ENCODE measurements at places on chromosomes 4 and X.
A peak's percentile ranks its signal among the peaks of the same experiment; 100 is the strongest.

- peak; percentile 75 for DNase-seq
These were observed 8.0 kb upstream of the NEUROG2 start for GRCh38 chr4:112523764-112524505.

DNA sequence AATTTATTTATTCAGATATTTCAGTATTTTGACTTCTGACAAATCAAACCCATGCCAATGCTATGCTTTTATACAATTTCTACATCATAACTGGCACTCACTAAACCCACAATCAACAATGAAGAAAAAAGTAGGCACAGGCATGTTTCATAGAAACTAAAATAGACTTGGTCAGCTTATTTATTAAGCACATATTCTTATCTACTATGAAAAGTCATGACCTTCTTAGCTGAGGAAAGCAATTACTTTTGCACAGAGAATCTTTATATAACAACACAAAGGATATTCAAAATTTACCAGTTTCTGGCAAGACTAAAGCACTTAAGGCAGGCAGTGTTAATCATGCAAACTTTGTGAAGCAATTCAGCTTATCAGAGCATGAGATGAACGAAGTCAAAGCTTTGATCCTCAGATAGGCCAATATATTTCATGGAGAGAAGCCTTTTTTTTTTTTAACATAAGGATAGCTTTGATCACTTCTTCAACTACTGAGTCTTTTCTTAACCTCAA, 490.6 kb downstream of the INPP4B start:
- no peak for DNase-seq

GRCh38 chr4:138259824-138260223, 17.7 kb upstream of the SLC7A11 start:
- DNase-seq, result no peak

- DNase-seq, result no peak
These were observed 85.2 kb downstream of the ANAPC10 start for GRCh38 chr4:145012841-145013240.

DNA sequence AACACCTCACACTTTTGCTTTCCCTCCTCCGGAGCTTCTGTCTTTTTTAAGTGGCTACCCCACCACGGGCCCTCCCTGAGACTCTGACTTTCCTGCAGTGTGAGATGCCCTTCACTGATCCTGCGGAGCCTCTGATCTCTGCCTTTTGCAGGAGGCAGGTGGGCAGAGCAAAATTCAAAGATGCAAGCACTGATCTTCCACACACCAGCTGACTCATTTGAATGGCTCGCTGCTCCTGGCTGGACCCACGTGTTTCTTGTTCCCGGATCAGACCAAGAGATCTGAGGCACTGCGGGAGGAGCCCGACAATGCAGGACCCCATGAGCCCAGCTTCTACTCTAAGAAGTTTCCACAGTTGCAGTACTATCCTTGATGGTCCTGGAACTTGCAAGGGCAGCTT, 1607.9 kb upstream of the TENM3 start:
- no peak for DNase-seq

GRCh38 chr4:162015090-162015489, 148.7 kb downstream of the FSTL5 start:
- no peak for DNase-seq

DNA sequence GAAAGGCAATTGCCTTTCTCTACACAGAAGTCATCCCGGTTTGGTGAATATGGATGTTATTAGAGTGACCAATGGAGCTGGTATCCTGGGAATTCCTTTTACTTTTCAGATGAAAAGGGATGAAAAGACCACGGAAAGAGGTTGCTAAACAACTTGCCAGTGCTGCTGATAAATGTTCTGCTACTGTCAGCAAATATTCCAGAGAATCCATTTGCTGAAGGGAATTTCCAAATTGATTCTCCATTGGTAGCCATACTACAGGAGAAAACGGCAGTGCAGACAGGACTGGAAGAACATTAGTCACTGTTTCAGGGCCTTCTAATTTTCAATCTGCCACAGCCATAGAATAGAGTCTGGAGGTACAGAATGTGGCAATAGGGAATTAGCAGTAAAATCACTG, 451.5 kb downstream of the PCDH11X start:
- DNase-seq, result no peak

DNA sequence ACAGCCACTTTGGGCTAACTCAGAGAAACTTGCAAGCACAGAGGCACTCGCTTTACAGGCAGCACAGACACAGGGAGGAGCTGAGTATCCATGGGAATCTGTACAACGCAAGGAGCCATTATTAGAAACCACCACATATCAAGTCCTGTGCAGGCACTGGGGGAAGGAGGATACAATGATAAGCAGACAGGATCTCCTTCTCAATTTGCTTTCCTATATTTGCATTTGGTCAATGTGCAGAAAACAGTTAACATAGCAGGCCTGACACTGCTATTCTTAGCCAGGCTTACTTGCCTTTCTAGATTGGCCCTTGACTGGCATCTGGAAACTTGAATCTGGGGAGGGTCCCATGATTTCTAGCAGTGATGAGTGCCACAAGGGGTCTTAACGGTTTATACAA, 65.8 kb downstream of the TEC start:
- no peak for DNase-seq

GRCh38 chrX:48522291-48522690, 683 bp downstream of the EBP start:
- DNase-seq, result no peak

DNA sequence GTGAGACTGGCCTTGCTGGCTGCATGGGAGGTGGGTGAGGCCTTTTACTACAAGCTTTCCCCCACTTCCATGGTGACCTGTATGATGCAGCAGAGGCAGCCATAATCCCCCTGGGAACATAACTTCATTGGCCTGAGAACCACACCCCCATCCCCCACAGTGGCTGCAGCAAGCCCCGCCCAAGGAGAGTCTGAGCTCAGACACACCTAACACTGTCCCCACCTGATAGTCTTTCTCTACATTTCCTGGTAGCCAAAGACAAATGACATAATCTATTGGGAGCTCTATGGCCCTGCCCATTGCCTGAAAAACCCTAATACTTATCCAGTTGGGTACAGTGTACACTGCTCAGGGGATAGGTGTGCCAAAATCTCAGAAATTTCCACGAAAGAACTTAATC, 62.6 kb downstream of the GLUD2 start:
- no peak for DNase-seq

DNA sequence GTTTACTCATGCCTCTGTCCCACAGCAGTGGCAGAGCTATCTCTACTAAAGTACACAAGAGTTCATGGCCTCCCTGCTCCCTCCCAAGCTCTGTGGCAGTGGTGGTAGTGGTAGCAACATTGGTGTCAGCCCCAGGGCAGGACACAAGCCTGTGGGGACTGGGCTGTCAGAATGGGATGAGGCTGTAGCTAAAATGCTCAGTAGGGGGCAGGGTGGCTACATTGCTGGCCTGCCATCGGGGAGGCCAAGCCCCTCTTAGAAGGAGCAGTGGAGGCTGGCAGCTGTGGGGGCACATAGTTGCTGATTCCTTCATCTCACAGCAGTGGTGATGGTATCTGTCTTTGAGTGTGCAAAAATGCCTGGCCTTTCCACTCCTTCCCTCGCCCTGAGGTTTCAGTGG, 461.7 kb downstream of the PCDH18 start:
- DNase-seq, result no peak

DNA sequence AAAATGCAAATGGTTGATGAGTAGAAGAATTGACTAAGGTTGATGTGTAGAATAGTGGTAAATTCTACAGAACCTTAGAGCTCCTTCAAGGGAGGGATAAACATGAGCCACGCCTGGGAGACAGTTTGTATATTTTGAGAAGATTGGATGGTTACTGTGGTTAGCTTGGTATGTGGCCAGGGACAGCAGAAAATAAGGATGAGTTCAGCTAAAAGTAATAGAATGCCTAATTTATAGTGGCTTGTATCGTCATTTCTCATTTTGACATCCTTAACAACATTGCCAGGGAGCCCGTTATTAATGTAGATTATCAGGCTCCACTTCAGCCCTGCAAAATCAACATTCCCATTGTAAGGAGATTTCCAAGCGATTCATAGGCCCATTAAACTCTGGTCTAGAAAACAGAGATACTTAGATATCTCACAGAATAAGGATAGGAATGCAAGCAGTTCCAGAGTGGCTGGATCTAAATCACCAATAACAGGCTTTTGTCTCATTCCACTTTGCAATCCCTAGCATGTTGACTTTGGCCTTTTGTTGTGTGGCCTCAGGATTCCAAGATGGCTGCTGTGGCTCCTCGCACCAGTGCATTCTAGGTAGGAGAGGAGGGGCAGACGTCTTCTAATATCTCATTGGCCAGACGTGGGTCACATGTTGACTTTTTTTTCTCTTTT, 6.4 kb upstream of the PTTG2 start:
- DNase-seq, result no peak

- peak; percentile 32 for DNase-seq
These were observed 2184.4 kb upstream of the TENM3 start for GRCh38 chr4:180058691-180059215.

DNA sequence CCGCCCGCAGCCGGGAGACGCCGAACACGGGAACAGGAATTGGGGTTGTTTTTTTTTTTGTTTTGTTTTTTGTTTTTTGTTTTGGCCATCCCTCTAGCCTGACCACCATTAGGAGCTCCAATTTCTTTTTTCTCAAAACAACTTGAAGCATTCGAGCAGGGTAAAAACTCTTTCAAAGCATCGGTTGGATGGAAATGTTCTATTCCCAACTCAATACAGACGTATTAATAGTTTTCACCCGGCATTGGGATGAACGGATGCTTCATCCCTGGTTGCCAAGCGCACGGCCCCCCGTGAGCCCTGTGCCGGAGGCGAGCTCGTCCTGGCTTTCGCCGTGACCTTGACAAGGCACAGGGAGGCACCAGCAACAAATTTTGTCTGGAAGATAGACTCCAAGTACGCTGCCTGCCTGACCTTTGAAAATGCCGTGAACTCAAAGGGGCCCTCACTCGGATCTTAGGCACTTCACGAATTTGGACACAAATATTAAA, 352 bp upstream of the MAP3K15 start:
- no peak for DNase-seq

DNA sequence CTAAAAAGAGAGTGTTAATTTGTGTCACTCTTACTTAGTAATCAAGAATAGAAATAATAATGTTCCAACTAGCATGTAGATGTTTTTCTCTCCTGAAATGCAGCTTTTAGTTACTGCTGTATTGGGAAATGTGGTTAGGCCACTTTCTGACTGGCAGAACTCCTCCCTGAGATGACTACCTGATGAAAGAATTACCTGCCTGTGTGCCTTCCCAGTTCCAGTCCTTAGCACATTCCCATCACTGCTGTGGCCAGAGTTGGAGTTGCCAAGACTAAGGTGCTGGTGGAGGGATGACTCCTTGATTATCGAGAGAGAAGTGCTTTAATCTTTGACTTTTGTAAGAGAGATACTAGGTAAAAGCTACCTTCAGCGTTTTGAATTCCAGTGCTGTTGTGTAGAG, 9.5 kb downstream of the GAB1 start:
- no peak for DNase-seq

DNA sequence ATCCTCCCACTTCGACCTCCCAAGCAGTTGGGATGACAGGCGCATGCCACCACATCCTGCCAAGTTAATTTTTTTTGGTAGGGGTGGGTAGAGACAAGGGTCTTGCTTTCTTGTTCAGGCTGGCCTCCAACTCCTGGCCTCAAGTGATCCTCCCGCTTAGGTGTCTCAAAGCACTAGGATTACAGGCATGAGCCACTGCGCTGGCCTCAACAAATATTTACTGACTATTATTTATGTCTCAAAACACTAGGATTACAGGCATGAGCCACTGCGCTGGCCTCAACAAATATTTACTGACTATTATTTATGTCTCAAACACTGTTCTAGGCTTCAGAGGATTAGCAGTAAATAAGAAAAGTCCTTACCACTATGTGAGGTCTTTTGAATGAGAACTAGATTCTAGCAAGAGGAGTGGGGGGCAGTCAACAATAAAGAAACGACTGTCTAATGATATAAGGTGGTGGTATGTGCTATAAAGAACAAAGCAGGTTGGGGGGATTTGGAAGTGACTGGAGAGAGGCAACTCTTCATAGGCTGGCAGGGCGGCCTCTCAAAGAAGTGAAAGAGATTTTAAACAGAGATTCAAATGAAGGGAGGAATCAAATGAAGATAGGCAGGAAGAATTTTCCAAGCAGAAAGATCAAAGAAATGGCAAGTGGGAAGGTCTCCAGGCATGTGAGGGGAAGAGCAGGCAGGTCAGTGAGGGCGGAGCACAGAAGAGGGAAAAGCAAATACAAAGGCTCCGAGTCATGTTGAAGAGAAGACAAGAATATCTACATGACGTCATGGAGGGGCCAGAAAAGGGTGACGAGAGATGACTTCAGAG, 12.7 kb upstream of the ACSL1 start:
- DNase-seq, result no peak

- DNase-seq, result no peak
These were observed 43.7 kb downstream of the SAT1 start for GRCh38 chrX:23826653-23827052.

DNA sequence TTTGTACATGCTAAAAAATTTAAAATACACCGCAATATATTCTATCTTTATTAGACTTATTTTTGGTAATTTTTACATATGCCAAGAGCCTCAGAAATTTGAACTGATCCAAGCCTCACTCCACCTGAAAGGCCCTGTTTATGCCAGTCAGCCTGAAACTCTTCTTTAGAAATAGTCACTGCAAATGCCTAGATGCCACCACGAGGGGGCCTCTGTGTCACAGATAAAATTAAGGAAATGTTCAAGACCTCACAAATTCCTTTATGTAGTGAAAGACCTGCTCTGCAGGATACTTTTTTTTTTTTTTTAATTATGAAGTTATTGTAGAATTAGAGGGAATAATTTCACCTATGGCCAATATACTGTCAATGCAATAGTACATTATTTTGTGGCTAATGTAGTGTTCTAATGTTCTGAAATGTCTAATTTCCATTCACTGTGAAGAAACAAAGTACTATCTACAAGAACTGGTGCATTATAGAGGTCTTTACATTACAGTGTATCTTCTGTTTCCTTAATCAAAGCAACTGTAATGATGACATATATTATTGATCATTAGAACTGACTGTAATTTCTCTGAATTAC, 69.8 kb downstream of the DTHD1 start:
- DNase-seq, result peak; percentile 65

GRCh38 chr4:112085156-112086035, 59.9 kb upstream of the FAM241A start:
- DNase-seq, result no peak

GRCh38 chr4:146520896-146521540, 722 bp downstream of the SLC10A7 start:
- no peak for DNase-seq

- no peak for DNase-seq
These were observed 23.8 kb downstream of the VCX2 start for GRCh38 chrX:8147226-8147625.

DNA sequence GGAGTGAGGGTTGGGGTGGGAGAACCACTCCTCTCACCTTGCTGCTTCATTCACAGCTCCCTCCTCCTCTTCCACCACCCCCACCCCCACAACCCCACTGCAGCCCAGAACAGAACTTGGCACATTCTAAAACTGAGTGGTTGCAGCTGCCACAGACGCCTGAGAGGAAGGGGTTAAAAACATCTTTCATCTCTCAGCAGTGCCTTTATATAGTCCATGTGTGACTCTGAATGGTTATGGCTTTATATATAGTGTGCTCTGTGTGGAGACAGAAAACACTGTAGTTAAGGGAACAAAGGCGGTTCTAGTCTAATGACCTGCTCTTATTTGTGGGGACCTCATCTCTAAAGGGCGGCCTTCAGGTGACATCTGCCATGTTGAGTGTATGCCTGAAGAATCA, 144.8 kb downstream of the BCOR start:
- DNase-seq, result no peak
